Stimulated activated CD8-positive, alpha-beta memory T cell treated with anti-CD3 and anti-CD28 coated beads, Interleukin-4, amount 100 ng/mL, for 1 hour (primary cell): ENCODE measurements at places on chromosomes 4 and X.

DNA sequence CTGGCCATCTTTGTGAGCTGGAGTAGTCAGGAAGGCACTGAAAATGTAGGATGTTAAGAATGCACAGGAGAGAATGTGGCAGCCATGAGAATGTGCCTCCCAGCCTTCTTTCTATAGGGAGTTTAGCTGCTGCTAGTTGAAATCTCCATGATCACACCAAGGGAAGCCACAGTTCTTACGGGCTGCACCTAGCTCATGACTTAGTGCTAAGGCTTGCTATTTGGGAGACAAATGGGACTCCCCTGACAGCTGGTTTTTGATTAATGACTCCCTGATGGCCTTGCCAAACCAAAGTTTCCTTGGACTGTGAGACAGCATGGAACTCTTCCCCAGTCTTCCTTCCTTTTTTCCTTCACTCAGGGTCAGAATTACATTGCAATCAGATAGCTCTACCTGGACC lies 9.2 kb downstream of the CTSO start:
- no peak for DNase-seq

GRCh38 chrX:138485767-138486166 lies 225.8 kb downstream of the FGF13 start:
- DNase-seq: no peak

GRCh38 chr4:108003982-108004515 lies 14.4 kb downstream of the HADH start:
- DNase-seq: no peak

GRCh38 chr4:122821092-122821491 lies 5.5 kb upstream of the FGF2 start:
- no peak for DNase-seq

DNA sequence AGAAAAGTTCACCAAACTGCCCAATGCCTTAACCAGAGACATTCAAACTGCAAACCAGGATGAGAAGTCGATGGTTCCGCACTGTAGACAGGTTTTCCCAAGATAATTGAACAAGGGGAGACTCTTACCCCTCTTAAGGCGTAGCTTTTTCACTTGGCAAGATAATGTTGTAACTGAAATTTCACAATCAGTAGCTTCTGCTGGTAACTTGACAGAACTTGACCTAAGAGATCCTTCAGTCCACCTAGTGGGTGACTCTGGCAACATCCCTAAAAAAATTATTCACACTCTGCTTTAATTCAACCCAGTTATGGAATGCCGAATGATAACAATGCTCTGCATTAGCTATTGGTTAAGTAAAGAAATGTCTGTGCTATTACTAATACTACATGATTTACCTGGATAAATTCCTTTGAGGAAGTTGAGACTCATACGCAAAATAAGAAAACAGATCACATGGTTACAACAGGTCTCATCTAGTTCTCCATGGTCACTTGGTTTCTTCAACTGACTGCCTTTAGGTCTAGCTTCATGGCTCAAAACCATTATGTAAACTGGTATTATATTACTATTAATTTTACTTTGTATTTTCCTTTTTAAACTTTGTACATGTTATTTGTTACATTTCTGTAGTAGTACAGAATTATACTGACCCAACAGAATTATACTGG lies 9.1 kb downstream of the ELF2 start:
- no peak for DNase-seq

DNA sequence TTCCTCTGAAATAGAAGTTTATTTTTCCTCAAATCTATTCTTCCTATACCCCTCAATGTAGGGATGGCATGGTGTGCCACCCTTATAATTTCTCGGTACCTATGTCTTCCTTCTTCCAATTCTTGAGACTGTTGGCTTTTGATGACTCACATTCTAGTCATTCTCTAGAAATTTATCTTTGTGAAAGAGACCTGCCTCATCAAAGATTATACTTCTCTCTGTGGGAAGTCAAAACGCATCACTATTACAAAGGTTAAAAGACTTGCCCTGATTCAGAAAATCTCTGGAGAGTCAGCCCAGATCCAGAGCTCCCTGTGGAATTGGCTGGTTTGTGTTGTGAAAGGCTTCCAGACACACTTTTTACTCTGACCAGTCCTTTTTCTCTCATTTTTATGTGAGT lies 65.9 kb upstream of the FSTL5 start:
- DNase-seq: no peak

GRCh38 chr4:122652379-122652778 lies 31.5 kb upstream of the IL21 start:
- DNase-seq: no peak

GRCh38 chr4:39320381-39321115 lies 45.6 kb downstream of the RFC1 start:
- DNase-seq: no peak

DNA sequence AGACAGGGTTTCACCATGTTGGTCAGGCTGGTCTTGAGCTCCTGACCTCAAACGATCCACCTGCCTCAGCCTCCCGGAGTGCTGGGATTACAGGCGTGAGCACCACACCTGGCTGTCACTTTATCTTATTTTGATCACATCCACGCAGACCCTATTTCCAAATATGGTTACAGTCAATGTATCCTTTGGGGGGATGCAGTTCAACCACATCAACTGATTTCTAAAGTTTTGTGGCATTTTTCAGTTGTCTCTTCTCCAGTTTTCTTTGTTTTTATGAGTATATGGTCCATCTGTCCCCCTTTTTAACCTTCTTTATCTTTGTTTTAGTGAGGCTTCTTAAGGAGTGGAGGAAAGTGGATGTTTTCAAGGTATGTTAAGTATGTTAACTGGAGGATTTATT lies 4.1 kb upstream of the HPF1 start:
- DNase-seq: no peak

DNA sequence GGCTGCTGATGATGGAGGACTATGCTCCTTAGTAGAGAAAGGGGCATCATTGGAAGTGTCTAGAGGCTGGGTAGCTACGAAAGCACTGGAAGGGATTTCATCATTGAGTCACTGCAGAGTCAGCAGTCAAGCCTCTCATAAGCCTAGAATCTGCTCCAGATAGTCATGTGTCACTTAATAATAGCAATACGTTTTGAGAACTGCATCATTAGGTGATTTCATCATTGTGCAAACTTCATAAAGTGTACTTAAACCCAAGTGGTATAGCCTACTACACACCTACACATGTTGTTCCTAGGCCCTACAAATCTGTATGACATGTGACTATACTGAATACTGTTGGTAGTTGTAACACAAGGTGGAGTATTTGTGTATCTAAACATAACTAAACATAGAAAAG lies 165.6 kb downstream of the PTTG2 start:
- DNase-seq: no peak

- DNase-seq: no peak
Observed at GRCh38 chr4:113565702-113566012, 195.9 kb downstream of the CAMK2D start.

GRCh38 chr4:107950746-107951540 lies 19.6 kb downstream of the CYP2U1 start:
- DNase-seq: no peak

- DNase-seq: no peak
Observed at GRCh38 chr4:95304898-95305297, 243.9 kb downstream of the UNC5C start.

DNA sequence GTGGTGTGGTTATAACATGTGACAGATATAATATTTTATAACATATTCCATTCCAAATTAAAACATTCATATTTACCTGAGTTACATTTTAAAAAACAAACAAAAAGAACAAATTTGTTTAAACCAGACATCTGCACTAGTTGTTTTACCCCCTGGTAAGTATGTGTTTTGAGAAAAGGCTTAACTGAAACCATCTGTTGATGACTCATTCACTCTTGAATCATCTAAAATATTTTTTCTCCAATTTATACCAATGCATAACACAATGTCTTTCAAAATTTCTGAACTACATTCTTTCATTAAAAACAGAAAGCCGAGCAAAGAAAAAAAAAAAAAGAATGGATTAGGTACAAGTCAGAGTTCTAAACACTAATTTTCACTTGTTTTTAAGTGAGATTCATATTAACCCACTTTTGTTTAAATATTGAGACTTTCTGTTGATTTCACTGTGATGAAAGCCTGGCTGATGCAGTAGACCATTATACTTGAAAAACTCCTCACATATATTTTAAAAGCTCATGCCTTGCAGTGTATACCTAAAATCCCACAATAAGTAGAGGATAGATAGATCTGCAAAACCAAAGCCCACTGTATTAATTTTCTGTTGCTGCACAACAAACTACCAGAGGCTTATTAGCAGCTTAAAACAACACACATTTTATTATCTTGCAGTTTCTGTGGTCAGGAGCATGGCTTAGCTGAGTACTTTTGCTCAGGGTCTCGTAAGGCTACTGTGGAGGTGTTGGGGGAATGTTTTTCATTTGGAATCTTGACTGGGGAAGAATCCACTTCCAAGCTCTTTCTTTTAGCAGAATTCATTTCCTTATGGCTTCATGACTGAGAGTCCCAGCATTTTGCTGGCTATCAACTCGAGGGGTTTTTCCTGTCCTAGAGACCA lies 221.5 kb downstream of the PCDH18 start:
- no peak for DNase-seq

- DNase-seq: no peak
Observed at GRCh38 chr4:25976780-25977179, 62.8 kb downstream of the SMIM20 start.

DNA sequence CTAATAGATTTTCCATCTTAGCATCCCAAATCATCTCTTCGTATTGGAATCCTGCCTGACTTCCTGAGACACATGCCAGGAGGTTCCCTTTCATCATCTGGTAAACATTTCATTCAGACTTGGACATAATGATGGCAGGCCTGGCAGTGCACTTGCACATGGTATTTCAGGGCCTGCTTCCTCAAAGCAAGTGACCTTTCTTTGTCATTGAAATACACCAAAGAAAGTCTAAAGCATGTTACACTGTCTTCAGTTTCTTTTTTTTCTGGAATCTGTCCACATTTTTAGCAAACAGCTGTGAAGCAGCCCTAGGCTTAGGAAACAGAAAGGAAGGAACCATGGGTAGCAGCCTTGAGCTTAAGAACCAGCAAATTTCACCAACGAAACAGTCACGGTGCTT lies 205.9 kb upstream of the VCX start:
- no peak for DNase-seq

DNA sequence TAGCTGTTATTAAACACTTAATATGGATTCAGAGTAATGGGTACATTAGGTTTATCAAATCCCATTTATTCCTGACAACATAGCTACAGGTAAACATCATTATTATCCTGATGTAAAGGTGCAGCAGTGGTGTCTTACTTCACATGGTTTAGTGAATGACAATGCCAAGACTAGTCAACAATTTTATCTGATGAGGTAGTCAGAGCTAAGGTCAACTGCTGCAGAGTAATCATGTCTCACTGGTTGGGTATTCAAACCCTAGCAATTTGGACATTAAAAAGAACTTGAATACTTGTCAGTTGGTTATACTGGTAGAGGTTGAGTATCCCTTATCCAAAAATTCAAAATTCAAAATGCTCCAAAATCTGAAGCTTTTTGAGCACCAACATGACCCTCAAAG lies 117.6 kb downstream of the MAB21L2 start:
- no peak for DNase-seq

GRCh38 chr4:110897784-110898183 lies 274.9 kb upstream of the PITX2 start:
- DNase-seq: no peak

GRCh38 chrX:44042116-44042515 lies 68.9 kb upstream of the NDP start:
- no peak for DNase-seq

- DNase-seq: no peak
Observed at GRCh38 chrX:10178866-10179463, 22.2 kb downstream of the CLCN4 start.

- no peak for DNase-seq
Observed at GRCh38 chr4:115292320-115293092, 179.1 kb upstream of the NDST4 start.

DNA sequence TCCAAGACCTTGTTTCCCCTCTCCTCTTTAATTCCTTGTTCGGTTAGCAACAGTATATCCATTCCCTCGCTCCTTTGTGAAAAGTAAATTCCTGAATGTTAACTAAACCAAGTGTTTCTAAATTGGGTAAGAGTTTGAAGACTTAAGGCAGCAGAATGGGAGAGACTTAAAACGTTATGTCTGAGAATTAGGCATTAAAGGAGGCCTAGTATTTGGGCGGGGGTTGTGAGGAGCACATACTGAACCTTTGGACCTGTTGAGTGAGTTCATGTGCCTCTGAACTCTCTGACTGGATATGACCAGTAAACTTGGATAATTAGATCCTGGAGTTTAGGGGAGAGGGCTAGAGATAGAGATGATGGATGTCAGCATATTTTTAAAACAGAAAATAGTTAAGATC lies 1.2 kb downstream of the MSMO1 start:
- DNase-seq: no peak

GRCh38 chr4:123350191-123350544 lies 46.4 kb upstream of the SPRY1 start:
- no peak for DNase-seq

- no peak for DNase-seq
Observed at GRCh38 chrX:96566878-96567277, 117.8 kb upstream of the DIAPH2 start.

DNA sequence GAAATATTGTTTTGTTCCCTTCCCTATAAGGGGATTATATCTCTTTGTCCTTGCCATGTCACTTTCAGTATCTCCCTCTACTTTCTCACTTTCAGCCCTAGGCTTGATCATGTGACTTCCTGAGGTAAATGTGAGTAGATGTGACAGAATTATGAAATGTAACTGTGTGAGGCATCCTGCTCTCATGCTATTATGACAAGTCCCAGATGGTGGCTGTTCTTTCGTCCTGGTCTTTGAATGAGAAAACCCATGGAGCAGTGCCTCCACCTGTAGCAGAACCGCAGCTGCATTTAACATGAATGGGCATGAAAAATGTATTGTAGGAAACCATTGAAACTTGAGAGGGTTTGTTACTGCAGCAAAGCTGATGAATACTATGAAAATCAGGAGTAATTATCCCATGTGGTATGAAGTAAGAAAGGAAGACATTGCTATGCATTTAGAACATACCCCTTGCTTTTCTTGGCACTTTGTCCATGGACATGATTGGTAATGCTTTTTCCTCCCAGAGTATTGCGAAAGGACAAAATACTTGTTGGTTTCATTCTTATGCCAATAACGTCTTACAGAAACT lies 202.2 kb upstream of the GPRIN3 start:
- DNase-seq: no peak

DNA sequence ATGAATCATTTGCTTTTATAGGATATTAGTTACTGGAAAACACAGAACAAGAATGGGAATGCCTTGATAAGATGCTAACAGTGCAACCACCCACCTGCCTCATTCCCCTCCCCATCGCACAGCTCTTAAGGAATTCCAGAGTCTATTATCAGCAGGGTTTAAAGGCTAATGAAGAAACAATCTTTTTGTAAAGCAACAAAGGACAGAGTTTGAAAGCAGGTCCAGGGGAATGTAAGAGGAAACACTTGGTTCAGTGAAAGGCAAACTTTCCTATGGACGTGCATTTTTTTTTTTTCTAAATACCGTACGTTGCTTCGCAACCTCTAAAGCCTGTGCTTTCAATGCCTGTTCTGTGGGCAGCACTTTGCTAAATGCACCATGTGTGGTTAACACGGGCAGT lies 92.5 kb downstream of the GPR50 start:
- no peak for DNase-seq
